ENCODE measurements at places on chromosomes 16 and 17.
A peak's percentile ranks its signal among the peaks of the same experiment; 100 is the strongest.

- DNase-seq: no peak
These were observed 59.2 kb downstream of the CNGB1 start for GRCh38 chr16:57911743-57912142.

GRCh38 chr16:543301-544164 lies 16.0 kb downstream of the CAPN15 start:
- DNase-seq: no peak

- peak; percentile 34 for DNase-seq
These were observed 27.8 kb downstream of the TK2 start for GRCh38 chr16:66521951-66522771.

DNA sequence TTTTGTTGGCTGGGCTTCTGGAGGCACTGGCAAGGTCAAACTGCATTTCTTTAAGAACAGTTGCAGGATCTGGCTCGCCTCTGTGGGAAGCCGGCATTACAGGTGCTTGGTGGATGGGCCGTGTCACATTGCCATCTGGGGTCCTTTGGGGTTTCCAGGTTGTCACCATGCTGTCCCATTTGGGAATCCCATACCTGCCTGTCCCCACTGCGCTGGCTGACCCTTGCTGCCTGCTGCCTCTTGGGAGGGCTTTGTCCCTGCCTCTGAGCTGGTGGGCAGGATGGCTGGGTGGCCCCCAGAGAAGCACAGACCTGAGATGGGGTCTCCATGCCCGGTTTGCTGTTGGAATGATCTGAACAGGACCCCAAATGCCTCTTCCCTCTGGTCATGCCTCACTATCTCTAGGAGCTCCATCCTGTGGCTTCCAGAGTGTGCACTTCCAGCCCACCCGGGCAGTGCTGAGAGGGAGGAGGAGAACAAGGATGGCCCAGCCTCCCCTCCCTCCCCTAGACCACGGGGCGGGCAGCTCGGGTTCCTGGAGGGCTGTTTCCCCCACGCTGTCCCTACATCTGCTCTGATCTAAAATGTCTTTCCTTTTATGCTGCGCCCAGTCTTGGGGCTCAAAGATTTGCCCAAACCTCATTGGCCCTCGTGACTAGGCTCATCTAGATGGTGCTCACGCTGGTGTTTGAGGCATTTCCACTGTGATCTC lies 28.0 kb downstream of the OR1D5 start:
- DNase-seq: no peak

GRCh38 chr17:19991252-19991885 lies 13.7 kb upstream of the AKAP10 start:
- DNase-seq: no peak

GRCh38 chr16:61862221-61863155 lies 173.8 kb downstream of the CDH8 start:
- no peak for DNase-seq

- no peak for DNase-seq
These were observed 16.4 kb downstream of the FOXL1 start for GRCh38 chr16:86594721-86595120.

DNA sequence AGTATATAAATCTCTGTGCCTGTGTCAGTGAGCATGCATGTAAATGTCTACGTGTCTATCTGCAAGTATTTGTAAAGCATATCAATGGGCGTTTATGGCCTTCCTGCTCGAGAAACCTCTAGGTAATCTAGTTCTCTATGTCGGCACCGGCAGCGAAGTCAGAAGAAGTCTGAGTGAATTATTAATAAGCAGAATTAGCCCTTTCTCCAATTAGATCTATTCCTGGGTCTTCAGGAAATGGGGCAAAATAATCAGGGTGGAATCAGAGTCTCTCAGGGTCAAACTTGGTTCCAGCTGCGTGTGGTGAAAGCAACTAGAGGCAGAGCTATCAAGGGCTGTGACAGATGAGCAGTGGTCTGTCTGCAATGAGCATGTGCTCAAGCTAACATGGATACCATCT lies at the start of gene C17orf78:
Gene C17orf78, plus strand, starts transcription at position 280 of the 400 bp plus-strand sequence. Its CDS starts 108 bp downstream, at position 388.
- DNase-seq: no peak

DNA sequence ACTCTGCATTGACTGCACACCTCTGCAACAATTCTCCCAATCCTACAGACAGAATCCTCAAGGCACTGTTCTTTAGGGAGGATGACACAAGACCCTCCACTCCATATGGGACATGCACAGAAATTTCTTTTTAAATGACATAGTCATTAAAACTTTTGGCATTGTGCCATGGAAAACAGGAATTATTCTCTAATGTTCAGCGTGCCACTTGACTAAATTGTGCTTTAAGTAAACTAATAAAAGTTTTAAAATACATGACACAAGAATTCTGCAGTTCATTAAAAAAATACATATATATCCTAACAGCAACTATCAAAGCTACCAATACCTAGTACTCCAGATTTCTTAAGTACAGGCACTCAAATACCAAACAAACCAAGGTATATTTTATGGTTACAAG lies 16.0 kb downstream of the CEP112 start:
- no peak for DNase-seq

DNA sequence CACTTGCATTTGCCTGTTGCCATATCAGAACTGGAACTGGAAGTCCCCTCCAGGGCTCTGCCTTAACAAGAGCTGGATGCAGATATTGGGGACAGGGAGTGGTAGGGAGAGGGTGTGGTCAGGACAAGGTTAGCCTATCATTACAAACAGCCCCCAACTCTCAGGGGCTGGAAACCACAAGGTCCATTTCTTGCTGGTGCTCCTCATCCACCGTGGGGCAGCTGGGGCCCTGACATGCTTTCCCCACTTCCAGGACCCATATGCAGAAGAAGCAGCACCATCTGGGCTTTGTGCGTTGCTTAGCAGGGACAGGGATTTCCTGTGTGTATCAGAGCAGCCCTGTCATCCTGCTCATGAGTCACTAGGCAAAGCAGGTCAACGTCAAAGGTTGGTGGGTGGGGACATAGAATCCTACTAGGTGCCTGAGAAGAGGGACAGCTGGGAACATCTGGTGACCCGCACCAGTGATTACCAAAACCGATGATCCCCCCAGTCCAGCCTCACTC lies 26.9 kb downstream of the RGS9 start:
- DNase-seq: no peak

DNA sequence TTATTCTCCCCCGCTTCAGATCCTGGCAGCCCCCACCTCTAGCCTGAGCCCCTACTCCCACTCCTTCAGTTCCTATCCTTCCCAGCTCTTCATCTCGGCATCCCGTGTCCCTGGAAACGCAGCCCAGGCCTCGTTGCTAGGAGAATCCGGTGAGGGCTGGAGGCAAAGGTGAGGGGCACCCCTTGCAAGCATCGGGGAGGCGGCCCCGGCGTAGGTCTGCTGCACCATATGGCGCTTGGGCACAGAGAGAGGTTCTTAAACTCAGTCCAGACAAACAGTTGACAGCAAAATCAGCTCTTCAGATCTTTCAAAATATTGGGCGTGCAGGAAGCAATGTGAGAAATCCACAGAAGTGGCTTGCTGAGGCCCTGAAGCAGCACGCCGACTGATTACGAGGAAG lies 15.0 kb downstream of the SLC38A8 start:
- no peak for DNase-seq

GRCh38 chr17:8985054-8985701 lies 19.7 kb upstream of the PIK3R5 start:
- DNase-seq: no peak

DNA sequence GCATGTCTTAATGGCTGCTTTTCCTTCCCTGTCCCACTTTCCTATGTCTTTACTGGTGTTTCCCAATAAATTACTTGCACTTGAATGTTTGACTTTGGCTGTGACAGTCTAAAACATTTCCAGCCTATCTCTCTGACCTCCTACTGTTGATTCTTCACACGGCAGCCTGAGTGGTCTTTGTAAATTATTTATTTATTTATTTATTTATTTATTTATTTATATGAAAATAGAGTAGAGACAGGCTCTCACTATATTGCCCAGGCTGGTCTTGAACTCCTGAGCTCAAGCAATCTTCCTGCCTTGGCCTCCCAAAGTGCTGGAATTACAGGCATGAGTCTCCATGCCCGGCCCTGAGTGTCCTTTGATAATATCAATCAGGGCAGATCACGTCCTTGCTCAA lies 28.4 kb upstream of the LYRM9 start:
- no peak for DNase-seq

DNA sequence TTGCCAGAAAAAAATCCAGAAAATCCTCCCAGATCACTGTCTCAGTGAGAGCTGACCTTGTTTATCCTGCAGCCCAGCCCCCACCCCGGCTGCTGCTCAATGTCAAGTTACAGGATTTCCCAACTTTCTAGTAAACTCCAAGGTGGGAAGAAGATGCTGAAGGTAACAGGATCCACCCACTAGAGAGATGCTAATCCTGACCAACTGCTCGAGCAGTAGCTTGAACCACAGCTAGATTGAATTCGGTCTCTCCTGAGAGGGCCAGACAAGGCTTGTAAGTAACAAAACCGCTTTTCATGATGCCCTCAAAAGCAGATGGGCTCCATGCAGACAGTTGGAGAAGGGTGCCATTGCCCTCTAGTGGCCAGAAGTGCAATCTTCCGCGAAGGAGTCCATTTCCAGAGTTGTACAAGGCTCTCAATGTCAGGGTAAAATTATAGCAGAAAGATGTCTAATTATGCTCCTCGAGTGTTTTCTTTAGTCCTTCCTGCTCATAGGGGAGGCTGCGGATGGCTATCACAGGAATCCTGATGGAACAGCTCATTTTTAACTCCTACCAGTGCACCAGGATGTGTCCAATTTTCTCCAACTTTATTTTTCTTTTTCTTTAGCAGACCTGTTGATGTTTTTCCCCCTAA lies 3.9 kb downstream of the CDH11 start:
- DNase-seq: no peak

GRCh38 chr17:42845918-42846593 lies 1.7 kb downstream of the AOC2 start:
- DNase-seq: no peak

GRCh38 chr16:19771796-19772195 lies 53.7 kb downstream of the IQCK start:
- DNase-seq: no peak

GRCh38 chr17:41635121-41636097 lies 11.0 kb upstream of the KRT17 start:
- no peak for DNase-seq
